ENCODE measurements at places on chromosomes 13 and 19.

DNA sequence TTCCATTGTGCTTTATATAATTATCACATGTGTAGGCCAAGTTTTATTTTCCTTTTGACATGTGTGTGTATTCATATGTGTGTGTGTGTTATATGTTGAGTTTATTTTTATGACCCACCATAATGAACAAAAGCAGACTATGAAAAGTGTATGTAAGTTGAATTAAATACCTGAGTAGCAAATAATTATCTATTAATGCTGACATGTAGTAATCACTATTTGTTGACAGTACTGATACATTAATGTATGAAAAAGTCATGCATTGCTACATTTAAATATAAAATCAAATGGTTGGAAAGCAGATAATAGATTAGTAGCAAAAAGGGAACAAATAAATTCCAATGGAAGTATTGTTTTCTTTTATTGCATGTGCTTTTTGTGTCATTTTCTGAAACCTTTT, 1948.5 kb upstream of the PCDH20 start:
- H3K4me1 ChIP-seq = no peaks in the 10 kb centered on the region
- no peaks in the 10 kb centered on the region for H3K27me3 ChIP-seq
- no peak overlapping the region for H3K27ac ChIP-seq
- no peak for DNase-seq
- H3K36me3 ChIP-seq = no peaks in the 10 kb centered on the region

DNA sequence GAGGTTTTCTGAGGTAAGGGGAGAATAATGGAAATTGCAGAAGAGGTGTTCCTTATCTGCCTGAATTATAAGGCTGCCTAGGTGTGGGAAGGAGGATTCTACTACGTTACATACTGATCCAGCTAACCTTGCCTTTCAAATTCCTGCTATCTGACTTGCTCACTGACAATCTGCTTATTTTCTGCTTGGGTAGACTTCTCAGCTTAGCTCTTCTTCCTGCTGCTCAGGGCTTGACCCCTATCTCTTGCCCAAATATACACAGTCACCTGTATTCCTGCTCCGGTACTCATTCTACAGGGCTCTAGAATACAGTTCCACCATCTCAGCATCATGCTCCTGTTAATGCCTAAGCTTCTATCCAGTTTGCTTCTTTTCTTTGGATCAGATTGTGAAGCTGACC, 1607.6 kb downstream of the OLFM4 start:
- no peak overlapping the region for H3K27ac ChIP-seq
- no peaks in the 10 kb centered on the region for H3K27me3 ChIP-seq
- no peak for DNase-seq
- H3K4me1 ChIP-seq = no peaks in the 10 kb centered on the region

DNA sequence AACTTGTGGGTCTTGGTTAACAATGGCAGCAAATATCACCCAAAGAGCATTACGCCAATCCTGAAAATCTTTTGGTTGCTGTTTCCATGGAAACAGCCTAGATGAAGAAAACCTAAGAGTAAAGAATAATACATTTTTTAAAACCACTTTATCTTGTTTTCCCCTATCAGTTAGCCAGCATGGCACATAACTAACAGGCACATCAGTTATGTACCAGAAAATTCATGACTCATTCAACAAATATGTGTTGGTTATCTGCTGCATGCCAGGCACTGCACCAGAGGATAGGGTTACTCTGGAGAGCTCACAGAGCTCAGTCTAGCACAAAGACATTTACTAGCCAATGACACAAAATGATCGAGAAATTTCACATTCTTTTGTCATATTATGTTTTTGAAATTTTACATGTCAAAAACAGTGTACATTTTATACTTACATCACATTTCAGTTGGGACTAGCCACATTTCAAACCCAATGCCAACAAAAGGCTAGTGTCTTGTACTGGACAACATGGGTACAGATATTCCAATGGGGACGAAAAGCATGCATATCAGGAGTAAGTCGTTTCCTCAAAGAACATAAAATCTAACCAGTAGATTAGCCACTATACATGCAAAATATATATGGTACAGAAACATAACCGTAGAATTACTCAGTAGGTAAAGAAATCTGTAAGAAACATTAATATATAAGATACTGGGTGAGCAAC, 20.3 kb downstream of the LNX2 start:
- peaks cover 24% of the 10 kb centered on the region for H3K4me1 ChIP-seq
- H3K4me3 ChIP-seq = no peak overlapping the region
- no peak overlapping the region for H3K27ac ChIP-seq
- no peak for DNase-seq

DNA sequence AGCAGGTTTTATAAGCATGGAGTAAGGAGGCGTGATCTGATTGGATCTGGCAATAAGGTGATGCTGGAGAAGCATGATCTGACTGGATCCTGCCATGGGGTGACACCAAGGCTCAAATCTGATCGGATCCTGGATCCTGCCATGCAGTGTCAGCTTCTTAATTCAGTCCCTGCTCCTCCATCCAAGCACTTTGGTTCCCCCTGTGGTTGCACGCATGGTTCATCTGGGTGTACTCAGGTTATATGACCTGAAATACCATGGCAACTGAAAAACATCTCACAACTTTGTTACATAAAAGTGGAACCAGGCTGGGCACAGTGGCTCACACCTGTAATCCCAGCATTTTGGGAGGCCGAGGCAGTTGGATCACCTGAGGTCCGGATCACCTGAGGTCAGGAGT, 17.6 kb upstream of the KLK4 start:
- no peak overlapping the region for H3K27ac ChIP-seq
- peaks cover 41% of the 10 kb centered on the region for H3K27me3 ChIP-seq
- DNase-seq = no peak

DNA sequence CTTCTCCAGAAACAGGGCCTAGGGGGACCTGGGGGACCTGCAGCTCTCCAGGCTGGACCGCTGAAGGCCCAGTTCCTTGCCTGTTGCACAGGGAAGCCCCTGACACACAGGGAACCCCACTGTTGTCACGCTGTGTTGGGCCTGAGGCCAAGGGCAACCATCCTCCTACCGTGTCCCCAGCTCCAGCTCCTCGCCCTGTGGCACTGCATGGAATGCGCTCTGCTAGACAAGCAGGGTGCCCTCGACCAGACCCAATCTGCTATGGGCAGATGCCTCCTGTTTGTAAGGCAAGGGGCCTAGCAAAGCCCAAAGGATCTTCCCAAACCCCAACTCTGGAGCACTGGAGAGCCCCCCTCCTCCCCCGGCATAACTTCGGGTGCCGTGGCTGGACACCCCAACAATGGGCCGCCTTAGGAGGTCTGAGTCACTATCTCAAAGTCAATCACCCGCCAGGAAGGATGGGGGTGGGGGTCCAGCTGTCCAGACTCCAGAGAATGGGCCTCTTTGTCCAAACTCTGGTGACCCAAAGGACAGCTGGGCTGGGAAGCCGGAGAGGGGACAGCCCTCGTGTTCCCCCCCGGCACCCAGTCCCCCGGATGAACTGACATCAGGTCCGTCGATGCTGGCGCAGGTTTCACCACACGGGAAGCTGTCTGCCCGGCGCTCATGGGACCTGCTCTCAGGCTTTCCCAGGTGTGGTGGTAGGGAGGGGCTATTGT, 3.7 kb downstream of the BRSK1 start:
- no peak overlapping the region for H3K27ac ChIP-seq
- DNase-seq = no peak
- no peaks in the 10 kb centered on the region for H3K36me3 ChIP-seq
- H3K4me1 ChIP-seq = peaks cover 19% of the 10 kb centered on the region
- H3K27me3 ChIP-seq = no peaks in the 10 kb centered on the region
- H3K4me3 ChIP-seq = no peak overlapping the region

DNA sequence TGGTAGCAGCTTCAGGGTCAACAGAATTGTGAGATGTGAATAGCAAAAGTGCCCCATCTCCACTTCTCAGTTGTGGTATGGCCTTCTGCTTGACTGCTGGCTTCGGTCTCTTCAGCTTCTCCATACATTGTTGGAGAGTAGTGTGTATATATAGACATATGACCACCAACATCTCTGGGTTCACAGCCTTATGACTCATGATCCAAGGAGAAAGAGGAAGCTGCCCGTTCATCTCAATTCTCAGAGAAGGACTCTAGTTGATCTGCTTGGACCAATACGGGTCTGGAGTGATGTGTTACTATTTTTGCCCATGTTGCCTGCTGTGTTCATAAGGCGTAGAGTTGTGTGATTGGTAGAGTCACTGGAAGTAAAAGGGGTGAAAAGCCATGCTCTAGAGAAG, 3.6 kb upstream of the COMMD6 start:
- H3K4me1 ChIP-seq = peaks cover 17% of the 10 kb centered on the region
- no peak for DNase-seq
- no peak overlapping the region for H3K4me3 ChIP-seq
- no peaks in the 10 kb centered on the region for H3K27me3 ChIP-seq
- H3K27ac ChIP-seq = no peak overlapping the region

DNA sequence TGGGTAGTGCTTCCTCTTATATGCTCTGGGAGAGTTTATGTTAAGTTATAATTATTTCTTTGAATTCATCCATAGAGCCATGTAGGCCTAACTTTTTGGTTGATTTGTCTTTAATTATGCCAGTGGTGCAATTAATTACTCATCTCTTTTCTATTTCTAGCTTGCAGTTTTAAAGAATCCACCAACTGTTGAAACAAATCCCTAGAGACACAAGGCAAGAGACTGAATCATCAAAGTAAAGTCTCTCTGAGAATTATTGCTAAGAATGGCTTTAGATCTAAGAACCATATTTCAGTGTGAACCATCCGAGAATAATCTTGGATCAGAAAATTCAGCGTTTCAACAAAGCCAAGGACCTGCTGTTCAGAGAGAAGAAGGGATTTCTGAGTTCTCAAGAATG, 5.9 kb upstream of the ZNF551 start:
- H3K27me3 ChIP-seq = peaks cover 32% of the 10 kb centered on the region
- peaks cover 4% of the 10 kb centered on the region for H3K36me3 ChIP-seq
- no peak overlapping the region for H3K27ac ChIP-seq

Measured in naive thymus-derived CD8-positive, alpha-beta T cell (primary cell).